ENCODE measurements at places on chromosomes 12 and 14.

- DNase-seq, result no peak
Observed at GRCh38 chr14:81529391-81529790, 4.3 kb downstream of the SEL1L start.

DNA sequence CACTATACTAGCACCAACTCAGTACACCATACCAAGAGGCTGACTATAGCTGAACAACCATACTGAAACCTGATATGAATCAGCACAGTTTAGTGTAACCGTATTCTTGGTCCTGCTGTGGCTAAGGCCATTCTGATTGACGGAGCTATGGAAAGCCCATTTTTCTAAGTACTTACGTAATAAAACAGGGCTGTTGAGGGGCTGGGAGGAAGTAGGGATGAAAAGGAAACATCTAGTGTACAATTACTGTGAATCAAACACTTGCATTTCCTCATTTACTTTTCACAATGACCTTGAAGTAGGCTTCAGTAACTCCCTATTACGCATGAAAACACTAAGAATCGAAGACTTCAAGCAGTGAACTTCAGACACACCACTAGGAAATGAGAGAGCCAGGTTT lies 198.2 kb downstream of the BTG1 start:
- no peak for DNase-seq

DNA sequence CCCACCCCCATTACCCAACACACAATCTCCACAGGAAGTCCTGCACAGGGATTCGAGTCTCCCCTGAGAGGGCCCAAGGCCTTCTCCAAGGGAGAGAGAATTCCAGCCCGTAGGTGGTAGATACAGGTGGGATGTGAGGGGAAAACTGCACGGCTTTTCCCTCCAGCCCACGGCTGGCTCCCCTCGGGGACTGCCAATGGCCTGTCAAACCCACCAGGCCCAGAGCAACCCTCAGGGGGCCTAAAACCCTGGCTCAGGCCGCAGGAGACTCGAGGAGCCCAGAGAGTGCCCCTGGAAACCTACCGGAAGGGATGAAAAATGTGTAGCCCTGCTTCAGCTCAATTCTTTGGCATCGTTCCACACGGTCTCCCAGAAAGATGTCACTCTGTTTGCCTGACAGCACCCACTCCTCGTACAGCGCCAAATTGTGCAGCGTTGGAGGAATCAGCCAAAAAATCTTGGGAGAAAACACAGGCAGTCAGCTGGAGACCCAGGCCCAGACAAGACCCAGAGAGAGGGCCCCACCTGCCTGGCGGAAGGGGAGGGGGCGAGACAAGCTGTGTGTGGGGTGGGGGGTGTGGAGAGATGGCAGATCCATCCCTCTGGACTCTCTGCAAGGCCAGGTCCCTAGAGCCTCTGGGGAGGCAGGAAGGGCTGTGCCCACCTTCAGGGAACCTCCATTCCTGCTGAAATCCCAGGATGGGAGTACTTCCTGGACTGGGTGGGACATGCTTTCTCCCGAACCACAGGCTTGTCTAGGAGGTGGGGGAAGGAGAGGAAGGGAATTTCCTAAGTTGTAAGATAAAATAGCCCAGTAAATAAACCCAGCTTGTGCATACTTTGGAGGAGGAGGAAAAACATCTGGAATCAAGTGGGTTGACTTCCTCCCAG lies 48.1 kb downstream of the KDM2B start:
- no peak for DNase-seq

DNA sequence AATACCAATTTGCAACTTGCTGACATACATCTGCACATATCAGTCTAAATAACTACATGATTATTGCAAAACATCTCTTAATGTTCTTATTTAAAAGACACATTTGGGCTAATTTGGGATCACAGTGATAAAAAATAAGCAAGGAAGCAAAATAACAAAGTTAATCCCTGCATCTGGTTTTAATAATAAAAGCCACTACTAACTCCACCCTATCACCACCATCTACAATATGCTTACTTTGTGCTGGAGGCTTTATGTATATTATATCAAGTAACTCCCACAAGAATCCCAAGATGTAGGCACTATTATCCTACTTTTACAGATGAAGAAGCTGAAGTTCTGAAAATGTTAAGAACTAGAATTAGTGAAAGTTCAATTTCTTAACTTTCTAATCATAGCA lies 45.7 kb downstream of the TAOK3 start:
- no peak for DNase-seq

GRCh38 chr14:104891121-104891551 lies 26.1 kb downstream of the CEP170B start:
- no peak for DNase-seq

GRCh38 chr14:81849714-81850113 lies 316.1 kb upstream of the SEL1L start:
- DNase-seq, result no peak

- DNase-seq, result no peak
Observed at GRCh38 chr12:4027412-4027811, 154.2 kb upstream of the PARP11 start.

DNA sequence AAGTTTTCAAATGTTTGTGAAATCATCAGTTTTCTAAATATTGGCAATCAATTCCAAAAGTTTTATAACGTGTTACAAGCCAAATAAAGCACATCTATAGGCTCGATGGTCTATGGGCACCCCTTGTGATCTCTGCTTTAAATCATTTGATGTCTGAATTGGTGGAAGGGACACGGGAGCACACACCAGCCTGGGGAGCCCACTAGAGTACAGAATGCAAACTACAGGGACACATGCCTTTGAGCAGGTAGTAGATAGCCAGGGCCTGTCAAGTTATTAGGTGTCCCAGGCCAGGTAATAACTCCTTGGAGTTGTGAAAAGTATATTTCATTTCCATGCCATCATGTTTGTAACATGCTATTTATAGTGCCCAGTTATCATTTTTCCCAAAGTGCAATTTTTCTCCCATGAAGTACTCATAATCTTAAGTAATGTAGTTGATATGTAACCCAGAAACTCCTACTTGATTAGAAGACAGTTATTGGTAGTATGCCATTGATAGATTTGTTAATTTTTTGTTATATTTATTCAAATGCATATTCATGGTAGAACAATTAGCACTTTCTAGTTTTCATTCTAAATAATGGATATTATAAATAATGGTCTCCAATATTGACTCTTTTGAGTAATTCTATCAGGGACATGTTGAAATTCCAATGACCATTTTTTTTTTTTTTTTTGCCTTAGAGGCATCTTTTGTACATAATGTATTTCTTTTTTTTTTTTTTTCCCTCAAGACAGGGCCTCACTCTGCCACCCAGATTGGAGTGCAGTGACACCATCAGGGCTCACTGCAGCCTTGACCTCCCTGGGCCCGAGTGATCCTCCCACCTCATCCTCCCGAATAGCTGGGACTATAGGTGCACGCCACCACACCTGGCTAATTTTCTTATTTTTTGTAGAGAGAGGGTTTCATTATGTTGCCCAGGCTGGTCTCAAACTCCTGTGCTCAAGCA lies 96.9 kb upstream of the FGD4 start:
- DNase-seq, result no peak

DNA sequence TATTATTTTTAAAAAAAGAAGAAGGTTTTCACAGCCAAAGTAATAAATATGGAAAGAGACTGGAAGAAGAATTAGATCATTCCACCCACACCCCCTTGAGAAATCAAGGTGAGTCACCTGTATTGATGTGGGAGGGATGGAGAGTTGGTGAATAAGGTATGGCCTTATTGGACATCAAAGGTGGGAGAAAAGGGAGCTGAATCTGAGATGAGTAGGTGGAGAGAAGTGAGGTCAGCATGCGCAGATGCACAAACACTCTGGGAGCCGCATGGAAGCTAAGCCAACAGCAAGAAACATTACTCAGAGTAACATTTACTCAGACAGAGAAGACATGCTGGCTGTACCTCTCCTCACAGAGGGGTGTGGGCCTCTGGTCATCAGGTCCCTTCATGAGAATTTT lies 113.1 kb upstream of the FOXG1 start:
- no peak for DNase-seq

DNA sequence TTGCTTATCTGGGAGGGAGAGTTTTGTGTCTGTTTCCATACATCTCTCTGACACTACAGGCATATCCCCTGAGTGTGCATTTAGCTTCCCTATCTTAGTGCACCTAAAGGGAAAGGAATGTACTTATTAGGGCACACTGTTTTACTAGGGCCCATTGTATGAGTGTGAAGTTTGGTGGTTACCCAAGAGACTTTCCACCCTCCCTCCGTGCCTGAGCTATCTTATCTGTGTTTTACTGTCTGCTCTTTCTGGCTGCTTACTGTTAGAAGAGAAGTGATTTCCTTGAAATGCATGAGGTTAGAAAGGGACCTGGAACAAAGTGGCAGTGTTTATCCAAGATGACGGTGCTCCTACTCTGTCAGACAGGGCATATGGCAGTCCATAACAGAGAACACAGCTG lies 8.5 kb upstream of the SVOP start:
- DNase-seq, result no peak

- DNase-seq, result peak; percentile 13
Observed at GRCh38 chr14:56422703-56423213, 156.8 kb upstream of the TMEM260 start.

GRCh38 chr14:70906793-70907175 lies 475 bp upstream of the PCNX1 start:
- DNase-seq, result no peak

DNA sequence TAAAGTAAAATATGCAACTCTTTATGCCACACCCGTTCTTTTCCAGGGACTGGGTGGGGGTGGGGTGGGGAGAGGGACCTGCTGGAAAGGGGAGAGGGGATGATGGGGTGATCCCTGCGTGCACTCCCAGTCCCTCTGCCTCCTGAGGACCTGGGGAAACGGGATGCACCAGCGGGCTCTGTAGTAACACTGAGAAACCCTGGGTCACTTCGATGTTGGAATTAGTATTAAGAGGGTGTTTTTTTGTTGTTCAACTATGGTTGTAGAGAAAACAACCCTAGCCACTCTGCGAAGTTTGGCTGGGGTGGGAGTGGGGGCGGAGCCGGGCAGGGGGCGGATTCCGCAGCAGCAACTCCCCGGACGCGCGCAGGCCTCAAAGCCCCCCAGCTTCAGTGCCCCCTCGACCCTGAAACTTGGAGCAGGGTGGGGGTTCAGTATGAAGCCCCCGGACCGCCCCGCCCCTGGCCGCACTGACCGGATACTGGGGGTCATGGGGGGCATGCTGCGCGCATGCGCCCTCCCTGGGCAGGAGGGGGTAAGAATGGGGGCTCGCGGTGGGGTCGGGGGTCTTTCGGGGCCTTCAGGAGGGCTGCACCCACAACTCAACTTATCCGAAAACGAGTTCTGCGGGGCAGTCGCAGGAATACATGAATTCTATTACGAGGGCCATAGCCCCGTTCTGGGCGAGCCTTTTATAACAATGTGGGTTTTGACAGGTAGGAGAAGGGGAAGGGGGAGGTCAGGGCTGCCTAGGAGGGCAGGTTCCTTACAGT lies 1.3 kb upstream of the ARHGEF25 start:
- DNase-seq, result no peak

- DNase-seq, result no peak
Observed at GRCh38 chr14:59224341-59224740, 35.9 kb downstream of the DAAM1 start.

DNA sequence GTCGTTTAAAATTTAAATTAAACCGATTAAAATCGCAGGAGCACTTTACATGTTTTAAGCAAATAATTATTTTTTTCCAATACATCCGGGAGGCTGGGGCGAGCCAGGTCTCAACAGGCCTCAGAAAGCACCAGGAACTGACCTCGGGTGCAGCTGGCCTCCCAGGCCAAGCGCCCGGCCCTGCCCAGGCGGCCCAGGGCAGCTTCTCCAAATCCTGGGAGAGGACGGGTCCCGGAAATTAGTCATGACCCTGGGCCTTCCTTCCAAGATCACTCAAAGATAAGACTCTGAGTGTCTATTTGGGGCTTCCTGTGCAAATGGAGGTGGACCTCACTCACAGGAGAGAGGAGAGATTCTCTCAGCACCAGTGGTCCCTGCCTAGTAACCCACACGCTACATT lies 177.1 kb downstream of the BCL11B start:
- no peak for DNase-seq

DNA sequence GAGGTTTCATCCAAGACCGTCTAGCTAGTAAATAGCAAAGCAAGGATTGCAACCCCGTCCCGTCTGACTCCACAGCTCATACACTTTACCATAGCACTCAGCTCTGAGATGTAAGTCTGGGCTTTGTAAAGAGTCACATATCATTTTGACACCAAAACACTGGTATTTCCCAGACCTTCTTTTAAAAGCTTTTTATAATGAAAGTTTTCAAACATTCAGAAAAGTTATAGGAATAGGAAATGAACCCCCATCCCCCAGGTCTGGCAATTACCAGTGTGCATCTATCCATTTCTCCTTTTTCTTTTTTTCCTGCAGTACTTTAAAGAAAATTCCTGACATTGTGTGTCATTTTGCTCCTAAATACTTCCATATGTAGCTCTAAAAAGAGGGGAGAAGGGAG lies 183.6 kb upstream of the CCND2 start:
- no peak for DNase-seq

DNA sequence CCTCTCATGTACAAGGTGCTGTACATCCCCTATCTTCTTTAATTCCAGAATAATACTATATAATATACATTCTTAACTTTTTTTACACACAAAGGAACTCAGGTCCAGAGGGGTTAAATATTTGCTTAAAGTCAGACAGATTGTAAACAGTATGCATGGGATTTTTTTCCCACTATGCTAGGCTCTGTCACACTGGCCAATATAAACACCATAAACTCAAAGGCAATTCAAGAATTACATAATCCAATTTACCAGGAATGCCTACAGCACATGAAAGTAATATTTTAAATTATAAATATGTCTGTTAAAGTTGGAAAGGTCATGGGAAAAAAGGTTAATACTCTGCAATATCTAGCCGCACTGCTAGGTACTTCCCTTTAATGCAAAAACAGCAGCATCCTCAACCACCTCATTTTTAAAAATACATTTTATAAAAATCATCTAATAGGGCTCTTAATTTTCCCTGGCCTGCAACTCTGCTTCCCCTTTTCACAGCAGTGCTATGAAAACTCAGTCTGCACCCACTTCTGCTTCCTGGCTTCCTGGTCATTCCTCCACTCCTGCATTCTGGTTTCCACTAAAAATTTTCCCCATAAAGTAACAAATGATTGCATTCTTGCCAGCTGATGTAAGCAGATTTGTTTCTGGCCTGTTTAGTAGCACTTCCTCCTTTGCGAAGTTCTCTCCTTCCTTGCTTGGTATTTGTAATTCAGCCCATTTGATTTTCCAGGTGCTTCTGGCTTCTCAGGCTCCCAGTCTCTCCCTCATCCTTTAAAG lies 128.1 kb downstream of the ITPR2 start:
- no peak for DNase-seq

DNA sequence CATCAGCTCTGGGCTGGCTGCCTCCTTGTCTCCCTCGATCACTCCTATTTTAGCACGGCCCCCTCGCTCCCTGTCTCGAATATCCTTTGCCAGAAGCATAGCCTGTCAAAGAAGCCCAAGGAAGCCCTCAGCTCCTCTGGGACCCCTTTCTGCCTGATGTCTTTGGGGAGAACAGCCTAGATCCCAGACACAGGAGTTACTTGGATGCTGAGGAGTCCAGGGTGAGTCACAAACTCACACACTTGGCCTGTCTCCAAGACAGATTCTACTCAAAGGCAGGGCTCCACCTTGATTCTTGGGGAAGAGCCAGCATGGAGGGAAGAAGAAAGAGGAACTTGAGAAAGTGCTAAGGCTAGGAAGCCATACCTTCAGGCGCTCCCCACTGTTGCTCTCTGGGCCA lies 8.1 kb downstream of the AVIL start:
- DNase-seq, result peak; percentile 25
